ENCODE measurements at places on chromosomes 12 and 14.

GRCh38 chr12:119456824-119457223, 122.3 kb downstream of the CCDC60 start:
- DNase-seq: no peak

DNA sequence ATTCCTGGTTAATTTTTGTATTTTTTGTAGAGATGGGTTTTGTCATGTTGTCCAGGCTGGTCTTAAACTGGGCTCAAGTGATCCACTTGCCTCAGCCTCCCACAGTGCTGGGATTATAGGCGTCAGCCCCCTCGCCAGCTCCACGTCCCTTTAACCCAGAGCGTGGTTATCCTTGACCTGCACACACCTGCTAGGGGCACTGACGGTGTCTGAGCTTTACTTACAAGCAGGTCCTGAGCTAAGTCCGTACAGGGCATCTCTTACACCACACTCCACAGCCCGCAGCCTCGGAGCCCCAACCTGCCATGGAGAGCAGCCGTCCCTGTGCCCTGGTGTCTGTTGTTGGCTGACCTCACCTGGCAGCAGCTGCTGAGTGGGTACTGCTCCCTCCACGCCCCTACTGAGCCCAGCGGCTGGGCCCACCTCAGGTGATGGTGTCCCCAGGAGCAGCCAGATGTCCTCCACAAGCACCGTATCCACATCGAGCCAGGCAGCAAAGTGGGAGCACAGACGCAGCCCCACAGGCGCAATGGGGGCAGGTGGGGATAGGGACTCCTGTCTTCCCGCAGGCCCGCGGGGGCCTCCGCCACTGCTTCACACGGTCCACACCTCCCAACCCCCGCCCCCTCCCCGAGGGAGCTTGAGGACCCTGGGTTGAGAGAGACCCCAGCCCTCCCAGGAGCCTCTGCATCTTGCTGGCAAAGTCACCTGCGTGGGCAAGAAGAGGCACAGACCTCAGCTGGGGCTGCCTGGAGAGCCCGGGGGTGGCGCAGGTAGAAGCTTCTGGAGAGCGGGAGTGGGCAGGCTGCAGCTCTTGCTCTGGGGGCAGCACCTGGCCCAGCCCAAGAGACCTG, 325.4 kb upstream of the SFSWAP start:
- no peak for DNase-seq

DNA sequence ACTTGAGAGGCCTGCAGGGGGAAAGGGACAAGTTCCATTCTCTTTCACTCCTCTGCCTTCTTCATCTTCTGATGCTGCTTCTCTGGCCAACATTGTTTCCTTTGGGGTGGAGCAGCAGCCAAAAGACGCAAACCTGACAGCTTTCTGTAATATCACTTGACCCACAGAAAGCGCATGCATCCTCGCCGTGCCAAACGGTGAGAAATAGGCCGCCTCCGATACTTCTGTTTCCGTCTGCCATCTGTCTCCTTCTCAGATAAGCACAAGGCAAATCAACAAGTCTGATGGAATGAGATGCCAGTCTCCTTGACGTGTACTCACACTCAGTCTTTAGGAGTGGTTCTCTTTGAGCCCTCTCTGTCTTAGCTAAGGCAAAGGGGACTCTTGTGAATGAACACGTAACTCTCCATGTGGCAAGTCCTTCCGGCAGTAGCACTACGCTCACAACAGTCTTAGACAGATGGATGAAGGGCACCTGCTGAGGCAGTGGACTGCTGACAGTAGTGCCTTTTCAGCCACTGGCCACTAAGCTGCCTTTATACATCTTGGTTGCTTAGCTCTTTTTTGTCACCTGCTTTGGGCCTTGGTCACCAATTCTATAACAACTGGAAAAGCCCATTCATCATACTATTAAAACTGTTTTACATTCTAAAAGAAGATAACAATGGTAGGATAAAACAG, 214.1 kb downstream of the FBXL14 start:
- no peak for DNase-seq

DNA sequence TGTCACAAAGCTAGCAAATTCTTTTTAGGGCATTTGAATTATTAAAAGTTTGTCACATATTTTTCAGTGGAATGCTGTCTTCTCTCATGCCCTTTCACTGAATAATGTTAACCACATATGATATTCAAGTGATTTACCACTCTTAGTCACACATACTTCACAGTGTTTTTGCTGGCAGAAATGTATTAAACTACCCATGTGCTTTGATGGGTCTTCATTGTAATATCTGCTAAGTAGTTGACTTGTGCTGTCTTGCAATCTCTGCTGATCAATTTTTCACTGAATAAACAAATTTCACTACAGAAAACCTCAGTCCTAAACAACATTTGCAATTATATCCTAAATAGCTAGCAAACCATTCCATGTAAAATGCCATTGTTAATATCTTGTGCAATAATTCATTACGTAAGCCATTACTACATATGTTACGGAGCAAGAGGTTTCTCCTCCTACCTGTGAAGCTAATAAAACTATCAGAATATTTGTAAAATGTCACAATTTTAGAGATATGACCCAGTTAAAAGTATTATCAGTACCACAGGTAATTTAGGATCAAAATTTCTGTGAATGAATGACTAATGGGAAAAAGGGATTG, 64.6 kb upstream of the LMO3 start:
- no peak for DNase-seq

DNA sequence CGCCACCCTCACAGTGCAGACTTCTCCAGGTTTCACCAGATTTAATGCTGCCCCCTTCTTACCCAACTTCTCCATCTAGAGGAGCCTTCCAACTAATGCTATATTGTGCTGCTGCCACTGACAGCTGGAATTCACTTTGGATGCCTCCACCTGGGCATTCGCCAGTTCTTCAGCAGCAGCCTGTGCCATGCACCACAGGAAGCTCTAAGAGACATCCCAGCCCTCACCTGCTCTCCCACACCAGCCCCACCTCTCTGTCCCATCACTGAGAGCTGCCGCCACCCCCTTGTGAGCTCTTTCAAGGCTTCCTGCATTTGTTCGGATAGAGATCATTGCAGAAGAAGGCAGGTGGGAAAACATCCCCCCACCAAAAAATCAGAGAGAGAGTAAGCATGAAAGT, 4.6 kb upstream of the KRT2 start:
- DNase-seq: peak; percentile 69

GRCh38 chr14:105420101-105420973, 710 bp downstream of the MTA1 start:
- no peak for DNase-seq

DNA sequence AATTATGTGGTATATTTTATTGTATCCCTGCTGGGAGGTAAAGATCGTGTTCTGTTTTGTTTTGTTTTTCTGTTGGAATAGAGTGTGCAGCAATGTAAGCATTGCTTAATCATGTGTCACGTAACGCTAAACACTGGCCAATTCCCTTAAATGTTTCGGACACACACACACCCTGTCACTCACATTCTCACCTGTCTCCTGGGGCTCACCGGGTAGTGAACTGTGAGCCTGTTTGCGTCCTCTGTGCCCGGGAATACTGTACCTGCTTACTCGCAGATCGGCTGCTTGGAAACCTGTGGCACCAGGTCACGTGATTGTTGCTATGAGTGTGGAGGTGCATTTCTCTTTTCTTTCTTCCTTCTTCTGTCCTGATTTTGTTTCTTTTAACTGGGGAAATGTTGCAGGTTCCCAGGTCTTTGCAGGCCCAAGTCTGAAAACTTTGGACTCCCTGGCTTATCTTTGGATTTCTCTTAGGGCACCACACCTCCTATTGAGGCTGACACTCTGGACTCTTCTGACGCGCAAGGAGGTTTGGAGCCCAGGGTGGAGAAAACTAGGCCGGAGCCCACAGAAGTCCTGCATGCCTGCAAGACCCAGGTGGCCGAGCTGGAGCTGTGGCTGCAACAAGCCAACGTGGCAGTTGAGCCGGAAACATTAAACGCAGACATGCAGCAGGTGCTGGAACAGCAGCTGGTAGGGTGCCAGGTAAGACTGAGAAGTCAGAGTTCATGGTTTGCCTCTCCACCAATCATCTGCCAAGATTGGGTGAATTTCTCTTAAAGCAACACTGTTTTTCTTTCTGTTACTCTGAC, 181.1 kb downstream of the ESR2 start:
- DNase-seq: no peak

- DNase-seq: no peak
These were observed 274.1 kb upstream of the DAAM1 start for GRCh38 chr14:58914279-58914855.

GRCh38 chr12:105289114-105289904, 41.2 kb upstream of the C12orf75 start:
- no peak for DNase-seq

GRCh38 chr14:26766726-26767125, 168.9 kb upstream of the NOVA1 start:
- DNase-seq: no peak

GRCh38 chr12:19402743-19403431, 36.4 kb upstream of the AEBP2 start:
- DNase-seq: no peak

- DNase-seq: no peak
These were observed 177.5 kb upstream of the VASH1 start for GRCh38 chr14:76583805-76584204.

DNA sequence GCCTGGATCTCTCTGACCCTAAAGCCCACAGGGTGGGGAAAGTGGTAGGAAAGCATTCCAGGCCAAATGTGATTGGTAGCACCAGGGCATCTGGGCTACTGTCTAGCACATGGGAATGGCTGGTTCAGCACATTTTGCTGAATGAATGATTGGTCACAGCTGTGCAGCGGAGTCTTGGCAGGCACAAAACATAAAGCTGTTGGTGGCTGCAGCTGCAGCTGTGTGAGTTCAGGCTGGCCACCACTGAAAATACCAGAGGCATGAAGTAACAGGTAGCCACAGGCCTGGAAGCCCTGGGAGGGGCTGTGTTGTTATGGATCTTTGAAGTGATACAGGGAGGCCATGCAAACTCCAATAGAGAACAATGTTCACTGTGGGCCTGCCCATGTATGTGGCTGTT, 72.7 kb downstream of the MYRFL start:
- DNase-seq: peak; percentile 27

GRCh38 chr14:94499673-94500072, 9.6 kb downstream of the SERPINA12 start:
- DNase-seq: no peak

DNA sequence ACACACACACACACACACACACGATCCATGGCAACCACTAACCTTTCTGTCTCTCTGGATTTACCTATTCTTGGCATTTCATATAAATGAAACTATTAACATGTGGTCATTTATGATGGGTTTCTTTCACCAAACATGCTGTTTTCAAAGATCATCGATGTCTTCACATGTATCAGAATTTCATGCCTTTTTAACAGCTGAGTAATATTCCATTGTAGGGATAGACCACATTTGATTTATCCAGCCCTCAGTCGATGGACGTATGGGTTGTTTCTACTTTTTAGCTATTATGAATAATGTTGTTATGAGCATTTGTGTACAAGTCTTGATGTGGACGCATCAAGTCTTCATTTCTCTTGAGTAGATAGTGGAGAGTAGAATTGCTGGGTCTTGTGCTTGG, 56.5 kb downstream of the MVK start:
- DNase-seq: no peak

GRCh38 chr12:113094738-113095137, 38.2 kb downstream of the DTX1 start:
- no peak for DNase-seq

GRCh38 chr12:90984114-90984513, 20.7 kb downstream of the EPYC start:
- no peak for DNase-seq

GRCh38 chr14:60153991-60154390, 11.2 kb downstream of the DHRS7 start:
- DNase-seq: no peak

GRCh38 chr14:102688290-102688689, 89.0 kb upstream of the TRAF3 start:
- no peak for DNase-seq

DNA sequence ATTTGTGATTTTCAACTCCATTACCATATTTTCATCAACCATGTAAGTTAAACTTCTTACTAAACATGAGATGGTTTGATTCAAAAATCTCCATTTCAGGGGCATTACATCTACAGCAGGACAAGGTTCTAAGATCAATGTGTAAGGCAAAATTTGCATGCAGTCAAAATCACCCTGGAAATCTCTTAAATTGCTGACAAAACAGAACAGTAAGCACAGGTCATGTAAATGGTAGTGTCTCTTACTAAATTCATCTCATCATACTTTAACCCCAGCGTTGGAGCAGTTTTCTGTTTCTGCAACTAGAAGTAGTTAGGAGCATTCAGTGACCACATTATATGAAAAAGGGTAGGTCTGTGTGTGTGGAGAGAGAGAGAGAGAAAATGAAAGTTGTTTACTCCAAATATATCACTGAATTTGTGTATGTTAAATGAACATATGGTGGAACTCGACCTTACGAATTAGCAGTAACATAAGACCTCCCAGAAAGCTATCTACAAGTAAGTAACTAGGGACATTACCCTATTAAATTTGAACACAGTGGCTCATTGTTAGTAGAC, 227.5 kb downstream of the SSPN start:
- no peak for DNase-seq
